ENCODE measurements at places on chromosomes 7 and 10.

- no peak for DNase-seq
Measured at GRCh38 chr7:90569368-90569767, 26.8 kb upstream of the CDK14 start.

DNA sequence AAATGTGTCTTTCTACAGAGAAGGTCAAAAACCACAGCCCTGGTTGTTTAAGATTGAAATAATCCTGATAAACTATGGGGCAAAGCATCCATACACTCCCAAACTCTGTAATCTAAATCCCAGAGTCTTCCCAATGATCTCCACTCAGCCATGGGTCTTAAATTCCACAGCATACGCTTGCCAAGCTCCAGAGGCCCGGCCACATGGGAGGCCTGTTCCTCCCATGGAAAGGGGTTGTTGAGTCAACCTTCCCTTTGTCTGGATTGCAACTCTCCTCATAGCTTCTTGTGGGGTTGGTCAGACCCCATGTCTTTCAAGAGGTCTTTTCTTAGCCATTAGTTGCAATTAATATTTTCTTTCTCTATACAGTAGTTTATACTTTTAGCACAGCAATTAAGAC is 718 bp upstream of the STEAP4 start:
- no peak for DNase-seq

DNA sequence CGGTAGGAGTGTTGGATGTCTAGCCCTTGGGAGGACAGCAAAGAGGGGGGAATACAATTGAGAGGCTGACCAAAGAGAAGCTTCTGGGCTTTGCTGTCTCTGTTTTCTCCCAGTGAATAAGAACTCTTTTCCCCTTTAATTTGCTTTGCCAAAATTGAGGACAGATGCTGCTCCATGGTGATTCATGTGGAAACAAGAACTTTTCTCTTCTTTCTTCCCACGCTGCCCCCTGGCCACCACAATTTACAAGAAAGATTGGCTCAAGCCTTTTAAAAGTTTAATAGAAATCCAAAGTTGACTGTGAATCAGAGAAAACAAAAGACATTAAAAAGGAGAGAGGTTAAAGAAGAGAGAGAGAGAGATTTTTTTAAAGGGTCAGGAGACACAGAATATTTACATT is 49.0 kb downstream of the PRR15 start:
- DNase-seq = no peak

GRCh38 chr7:117375380-117375779 is 51.9 kb downstream of the ASZ1 start:
- DNase-seq = no peak

DNA sequence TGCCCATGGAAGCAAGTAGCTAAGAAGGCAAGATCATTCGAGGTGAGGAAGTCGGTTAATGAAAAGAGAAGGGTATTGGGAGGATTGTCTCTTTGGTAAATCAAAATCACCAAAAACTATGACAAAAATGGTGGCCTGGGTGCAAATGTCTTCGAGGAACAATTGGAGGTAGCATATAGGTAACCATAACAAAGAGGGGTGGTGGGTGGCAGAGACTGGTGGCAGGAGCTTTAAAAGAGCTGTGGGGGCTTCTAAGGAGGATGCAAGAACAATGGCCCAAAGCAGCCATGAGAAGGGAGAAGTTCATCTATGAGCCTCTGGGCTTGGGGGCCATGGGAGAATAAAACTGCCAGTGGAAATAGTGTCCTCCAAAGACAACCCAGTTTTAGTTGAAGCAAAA is 172.2 kb upstream of the PDE1C start:
- no peak for DNase-seq

- no peak for DNase-seq
Measured at GRCh38 chr10:111972109-111972508, 211.5 kb downstream of the GPAM start.

GRCh38 chr7:143408252-143408685 is 387 bp downstream of the EPHA1 start:
- DNase-seq = no peak

- DNase-seq = no peak
Measured at GRCh38 chr10:126133906-126134656, 237.7 kb downstream of the FANK1 start.

DNA sequence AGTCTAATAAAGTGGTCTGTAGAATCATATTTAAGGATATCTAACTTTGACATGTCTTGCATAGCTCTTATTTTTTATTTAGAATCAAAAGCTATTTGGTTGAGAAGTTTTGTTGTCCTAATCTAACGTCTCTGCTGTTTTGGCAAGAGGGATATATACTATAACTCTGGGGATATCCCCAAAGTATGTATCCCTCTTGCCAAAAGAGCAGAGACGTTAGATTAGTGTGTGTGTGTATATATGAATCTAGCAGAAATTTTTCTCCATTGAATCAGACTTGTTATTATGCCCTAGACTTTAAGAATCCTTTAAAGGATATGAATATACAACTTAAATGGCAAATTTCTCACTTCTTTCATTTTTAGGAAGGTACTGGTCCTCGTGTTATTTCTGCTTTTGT is 9.6 kb downstream of the SMC3 start:
- no peak for DNase-seq

- no peak for DNase-seq
Measured at GRCh38 chr7:73856941-73857340, 4.0 kb upstream of the TMEM270 start.

DNA sequence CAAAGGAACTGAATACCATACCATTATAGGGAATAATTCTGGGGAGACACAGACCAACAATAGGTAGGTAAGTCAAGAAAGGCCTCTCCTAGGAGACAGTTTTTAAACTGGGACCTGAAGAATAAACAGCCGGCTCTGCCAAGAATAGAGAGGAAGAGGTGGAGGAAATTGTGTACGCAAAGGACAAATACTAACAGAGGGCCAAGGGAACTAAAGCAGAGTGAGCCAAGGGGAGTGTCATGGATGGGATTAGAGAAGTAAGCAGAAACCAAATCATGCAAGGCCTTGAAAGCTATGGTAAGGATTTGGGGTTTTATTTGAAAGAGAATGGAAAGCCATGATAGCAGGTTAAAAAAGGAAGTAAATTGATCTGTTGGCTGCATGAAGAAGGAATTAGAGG is 18.1 kb upstream of the ITGB8 start:
- DNase-seq = no peak

DNA sequence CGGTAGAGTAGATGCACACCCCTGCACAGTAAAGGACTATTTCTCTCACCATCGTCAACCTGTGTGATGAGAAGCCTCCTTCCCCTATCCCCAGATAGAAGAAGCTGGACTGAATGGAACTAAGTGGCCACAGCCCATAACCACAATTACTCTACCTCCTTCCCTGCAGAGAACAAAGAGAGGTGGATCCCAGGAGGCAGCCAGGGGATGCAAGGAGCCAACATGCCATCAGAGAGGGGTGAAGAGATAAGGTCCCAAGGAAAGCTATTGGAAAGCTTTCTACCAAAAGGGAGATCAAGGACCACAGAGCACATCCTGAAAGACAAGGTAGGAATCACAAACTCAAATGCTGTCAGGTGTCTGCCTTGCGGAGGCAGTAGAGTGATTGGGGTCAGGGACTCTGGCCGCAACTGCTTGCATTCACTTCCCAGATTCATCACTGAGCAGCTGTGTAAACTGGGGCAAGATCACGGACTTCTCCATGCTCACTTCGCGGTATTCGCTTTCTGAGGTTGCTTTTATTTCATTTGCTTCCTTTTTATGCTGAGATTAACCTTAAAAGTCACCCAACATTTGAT is 81.6 kb upstream of the MYO3A start:
- DNase-seq = no peak

DNA sequence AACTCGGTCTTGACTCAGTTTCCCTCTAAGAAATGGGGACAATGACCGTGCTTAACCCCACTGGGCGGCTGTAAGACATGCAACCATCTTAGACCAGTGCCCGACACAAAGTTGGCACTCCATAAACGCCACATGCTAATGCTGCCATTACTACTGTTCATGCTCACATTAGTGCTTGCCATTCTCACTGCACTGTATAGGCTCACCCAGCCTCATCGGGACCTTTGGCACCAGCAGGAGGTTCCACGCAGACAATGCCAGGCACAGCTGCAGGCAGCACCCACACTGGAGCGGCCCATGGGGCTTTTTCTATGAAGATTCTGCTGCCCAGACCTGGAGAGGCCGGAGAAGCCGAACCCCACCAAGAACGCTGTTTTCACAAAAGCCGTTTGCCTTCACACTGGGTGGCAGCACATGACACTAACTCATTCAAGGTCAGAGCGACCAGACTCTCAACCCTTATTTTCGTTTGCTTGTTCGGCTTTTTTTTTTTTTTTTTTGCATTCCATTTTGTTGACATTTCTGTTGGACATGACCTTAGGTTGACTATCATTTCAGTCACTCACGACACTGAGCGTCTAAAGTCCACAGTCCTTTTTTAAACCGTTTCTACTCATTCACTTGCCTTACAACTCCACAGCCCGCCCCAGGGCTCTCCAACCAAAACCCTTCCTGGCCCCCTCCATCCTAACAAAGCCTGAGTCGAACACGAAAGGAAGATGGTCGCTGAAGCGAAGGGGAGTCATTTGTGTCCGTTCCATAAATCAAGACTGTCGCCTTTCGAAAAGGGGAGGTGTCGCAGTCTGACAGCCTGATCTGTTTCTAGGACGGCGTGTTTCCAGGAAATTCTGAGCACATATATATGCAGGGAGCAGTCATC is 124.4 kb upstream of the RNF32 start:
- DNase-seq = no peak

DNA sequence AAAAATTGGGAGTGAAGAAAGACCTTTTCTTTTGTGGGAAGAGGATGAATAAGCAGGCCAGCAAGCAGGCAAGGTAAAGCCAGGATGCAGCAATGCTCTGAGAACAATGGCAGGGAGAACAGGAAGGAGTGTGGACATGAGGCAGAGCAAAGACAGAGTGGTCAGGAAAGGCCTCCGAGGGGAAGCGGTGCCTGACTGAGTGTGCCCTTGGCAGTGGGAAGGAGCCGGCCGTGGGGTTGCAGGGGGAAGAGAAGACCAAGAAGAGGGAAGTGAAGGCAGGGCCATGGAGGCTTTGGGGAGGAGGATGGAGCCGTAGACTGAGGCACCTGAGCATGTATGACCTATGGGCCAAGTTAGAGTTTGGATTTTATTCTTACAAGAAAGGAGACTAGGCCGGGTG is 21.9 kb upstream of the ZNF212 start:
- no peak for DNase-seq

GRCh38 chr10:31064348-31064747 is 32.7 kb upstream of the ZNF438 start:
- peak; percentile 78 for DNase-seq

- DNase-seq = no peak
Measured at GRCh38 chr7:152756116-152756515, 3.4 kb upstream of the ACTR3B start.

GRCh38 chr7:7548407-7548806 is 12.7 kb upstream of the COL28A1 start:
- no peak for DNase-seq

- peak; percentile 70 for DNase-seq
Measured at GRCh38 chr7:33774762-33775523, 130.4 kb upstream of the BMPER start.

DNA sequence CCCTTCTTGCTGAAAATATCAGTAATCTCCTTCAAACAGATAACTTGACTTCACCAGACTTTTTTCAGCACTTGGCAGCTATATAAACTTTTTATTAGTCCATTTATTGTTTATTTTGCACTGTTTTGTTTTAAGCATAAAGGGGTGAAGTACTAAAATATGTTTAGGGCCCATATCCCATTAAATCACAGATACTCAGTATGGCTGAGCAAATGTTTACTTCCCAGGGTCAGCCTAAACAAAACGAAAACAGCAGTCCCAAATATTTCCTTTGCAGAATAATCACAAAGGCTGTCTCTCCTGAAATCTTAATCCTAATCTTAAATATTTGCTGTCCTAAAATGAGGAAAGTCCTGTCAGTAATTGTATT is 649.6 kb downstream of the TNS3 start:
- DNase-seq = no peak

- DNase-seq = peak; percentile 91
Measured at GRCh38 chr10:123132576-123133477, 2.9 kb upstream of the HMX3 start.

GRCh38 chr10:69406302-69406811 is 10.4 kb downstream of the TACR2 start:
- DNase-seq = no peak

GRCh38 chr10:73900064-73900463 is 10.9 kb upstream of the PLAU start:
- no peak for DNase-seq

GRCh38 chr7:115679976-115680375 is 350.6 kb downstream of the TFEC start:
- DNase-seq = no peak

- DNase-seq = no peak
Measured at GRCh38 chr7:84256571-84256971, 62.0 kb upstream of the SEMA3A start.

GRCh38 chr7:142925413-142925812 is 8.1 kb downstream of the TRPV5 start:
- DNase-seq = no peak

DNA sequence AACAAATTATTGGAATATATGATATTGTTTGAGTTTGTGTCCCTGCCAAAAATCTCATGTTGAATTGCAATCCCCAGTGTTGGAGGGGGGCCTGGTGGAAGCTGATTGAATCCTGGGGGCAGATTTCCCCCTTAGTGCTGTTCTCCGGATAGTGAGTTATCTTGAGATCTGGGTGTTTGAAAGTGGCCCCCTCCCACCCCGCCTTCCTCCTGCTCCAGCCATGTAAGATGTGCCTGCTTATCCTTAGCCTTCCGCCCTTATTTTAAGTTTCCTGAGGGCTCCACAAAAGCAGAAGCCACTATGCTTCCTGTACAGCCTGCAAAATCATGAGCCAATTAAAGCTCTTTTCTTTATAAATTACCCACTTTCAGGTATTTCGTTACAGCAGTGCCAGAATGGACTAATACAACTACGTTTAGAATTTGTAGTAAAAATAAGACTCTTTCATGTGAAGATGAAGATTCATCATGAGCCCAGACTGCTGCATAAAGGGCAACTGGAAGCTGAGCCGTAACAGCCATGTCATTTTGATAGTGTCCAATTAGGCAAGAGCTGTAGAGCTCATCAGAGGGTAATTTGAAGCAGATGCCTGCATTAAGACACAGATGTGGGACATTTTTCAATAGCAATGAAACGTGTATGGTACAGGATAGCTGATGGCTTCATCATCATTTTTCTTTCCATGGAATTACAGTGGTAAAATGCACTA is 1007.2 kb downstream of the REEP3 start:
- no peak for DNase-seq

DNA sequence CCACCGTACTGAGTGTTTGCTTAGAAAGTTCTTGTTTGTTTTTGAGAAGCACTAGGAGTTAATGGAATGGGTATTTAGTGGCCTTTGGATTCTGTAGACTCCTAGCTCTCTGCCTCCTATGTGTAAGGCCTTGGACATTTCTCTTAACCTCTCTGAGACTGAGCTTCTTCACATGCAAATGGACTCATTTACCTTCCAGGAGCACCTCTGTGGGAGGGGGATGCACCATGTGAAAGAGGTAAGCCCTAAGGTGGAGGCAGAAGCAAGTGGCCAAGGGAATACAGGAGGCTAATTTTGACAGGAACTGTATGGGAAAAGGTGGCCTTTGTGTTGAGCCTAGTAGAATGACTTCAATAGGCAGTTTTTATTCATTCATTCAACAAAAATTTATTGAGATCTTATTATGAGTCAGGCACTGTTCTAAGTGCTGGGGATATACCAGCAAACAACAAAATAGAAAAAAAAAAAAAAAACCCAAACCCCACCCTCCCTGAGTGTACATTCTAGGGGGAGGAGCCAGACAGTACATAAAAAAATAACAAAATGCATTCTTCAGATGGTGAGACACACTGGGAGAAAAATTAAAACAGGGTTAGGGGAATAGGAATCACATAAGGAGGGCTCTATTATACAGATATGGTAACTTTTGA is 9.2 kb upstream of the EPHA1 start:
- no peak for DNase-seq

Measured in sigmoid colon (tissue), 7 donors.